Stimulated activated CD4-positive, alpha-beta T cell treated with anti-CD3 and anti-CD28 coated beads, Interleukin-15, amount 100 ng/mL, for 1 hour (primary cell): ENCODE measurements at places on chromosomes 2 and 18.

DNA sequence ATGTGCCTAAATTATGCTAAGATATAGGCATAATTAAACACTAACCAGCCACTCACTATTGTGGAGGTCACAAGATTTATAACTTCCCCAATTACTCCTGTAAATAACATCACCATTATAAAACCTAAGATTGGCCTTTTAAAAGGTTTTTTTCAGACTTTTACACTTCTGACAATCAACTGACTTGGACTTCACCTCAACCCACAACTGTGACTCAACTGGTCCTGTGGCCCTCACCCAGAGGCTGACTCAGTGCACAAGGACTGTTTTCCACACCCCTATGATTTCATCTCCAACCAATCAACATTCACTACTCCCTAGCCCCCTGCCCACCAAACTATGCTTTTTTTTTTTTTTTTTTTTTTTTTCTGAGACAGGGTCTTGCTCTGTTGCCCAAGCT is 11.6 kb downstream of the TTR start:
- DNase-seq, result no peak

- no peak for DNase-seq
Observed at GRCh38 chr18:31497836-31498573, at the start of gene DSG2. Gene DSG2, plus strand, starts transcription at chr18:31498177. Its CDS starts 75 bp downstream, at chr18:31498252.

DNA sequence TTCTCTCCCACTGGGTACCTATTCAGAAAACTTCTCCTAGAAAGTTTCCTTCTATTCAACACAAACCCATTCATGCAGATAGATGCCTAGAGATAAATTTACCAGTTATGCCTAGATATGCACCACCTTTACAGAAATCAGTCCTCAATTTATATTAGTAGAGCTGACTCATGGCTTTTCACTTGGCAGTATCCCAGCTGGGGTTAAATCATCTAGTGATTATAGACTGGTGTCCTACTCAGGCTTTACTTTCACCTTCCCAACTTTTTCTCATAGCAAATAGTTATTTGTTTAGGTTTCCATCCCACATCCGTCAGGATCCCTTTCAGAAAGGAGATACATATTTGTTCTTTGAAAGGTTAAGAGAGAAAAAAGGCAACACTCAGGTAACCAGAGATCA is 124.5 kb downstream of the AQP4 start:
- DNase-seq, result no peak

GRCh38 chr2:210873631-210874030 is 317.2 kb downstream of the CPS1 start:
- DNase-seq, result no peak

- no peak for DNase-seq
Observed at GRCh38 chr2:230166557-230167170, 53.1 kb downstream of the SP110 start.

- DNase-seq, result no peak
Observed at GRCh38 chr2:219497495-219498279, 1.0 kb upstream of the GMPPA start.

DNA sequence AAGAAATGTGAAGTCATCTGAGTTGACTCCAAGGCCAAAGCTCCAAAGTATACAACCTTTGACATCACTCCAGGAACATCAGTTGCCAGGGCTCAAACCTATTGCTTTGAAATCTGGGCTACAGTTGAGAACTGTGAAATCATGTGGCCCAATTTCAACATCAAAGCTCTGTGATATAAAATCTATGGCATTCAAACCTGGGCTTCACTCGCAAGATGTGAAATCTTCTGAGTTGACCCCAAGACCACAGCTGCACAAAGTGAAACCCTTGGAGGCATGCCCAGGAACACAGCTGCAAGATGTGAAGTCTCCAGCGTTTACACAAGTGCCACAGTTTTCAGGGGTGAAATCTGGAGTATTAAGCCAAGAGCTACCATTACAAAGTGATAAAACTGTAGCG is 9.4 kb upstream of the ZNF512 start:
- DNase-seq, result no peak

DNA sequence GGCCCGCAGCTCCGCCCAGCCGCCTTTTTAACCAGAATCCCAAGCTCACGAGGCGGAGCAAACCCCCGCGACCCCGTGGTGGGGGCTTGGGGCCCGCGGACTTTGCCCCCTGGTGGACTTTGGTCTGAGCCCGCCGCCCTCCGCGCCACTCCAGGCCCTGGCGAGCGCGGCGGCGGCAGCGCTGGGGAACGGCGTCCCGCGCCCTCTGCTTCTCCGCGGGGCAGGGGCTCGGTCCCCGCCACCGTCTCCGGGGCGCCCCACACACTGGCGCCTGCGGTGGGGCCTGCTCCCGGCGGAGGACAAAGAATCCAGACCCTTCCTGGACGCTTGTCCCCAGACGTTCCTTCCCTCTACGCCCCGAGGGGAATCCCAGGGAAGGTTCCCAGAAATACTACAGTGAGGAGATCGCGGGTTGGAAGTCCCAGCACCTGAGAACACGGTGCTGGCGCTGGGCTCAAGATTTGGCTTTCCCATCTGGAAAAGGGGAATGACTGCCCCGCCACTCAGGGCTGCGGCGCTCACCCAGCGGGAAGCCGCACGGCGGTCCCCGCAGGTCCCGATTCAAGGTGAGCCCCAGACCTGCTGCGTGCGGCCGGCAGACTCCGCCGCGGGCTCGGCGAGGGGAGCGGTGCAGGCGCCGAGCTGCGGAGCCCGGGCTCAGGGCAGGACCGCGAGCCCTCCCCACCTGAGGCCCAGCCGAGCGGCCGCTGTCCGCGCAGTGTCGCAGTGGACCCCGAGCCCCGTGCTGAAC is at the start of gene HAAO:
Gene HAAO, minus strand, starts transcription at position 1 of the 751 bp plus-strand sequence. CDS start 47 bp downstream, outside the sequence.
- DNase-seq, result no peak
